Natural killer cell (primary cell): ENCODE measurements at places on chromosomes 3 and 15. TPM values are rescaled to one million over a fixed set of nuclear protein-coding genes. Genes with fewer than 3 reads are reported as not detected.

SLC28A2 gene
- not detected for total RNA-seq

NAA80 gene
- 30.3 TPM for total RNA-seq

SEMA5B gene
- total RNA-seq = not detected

DNA sequence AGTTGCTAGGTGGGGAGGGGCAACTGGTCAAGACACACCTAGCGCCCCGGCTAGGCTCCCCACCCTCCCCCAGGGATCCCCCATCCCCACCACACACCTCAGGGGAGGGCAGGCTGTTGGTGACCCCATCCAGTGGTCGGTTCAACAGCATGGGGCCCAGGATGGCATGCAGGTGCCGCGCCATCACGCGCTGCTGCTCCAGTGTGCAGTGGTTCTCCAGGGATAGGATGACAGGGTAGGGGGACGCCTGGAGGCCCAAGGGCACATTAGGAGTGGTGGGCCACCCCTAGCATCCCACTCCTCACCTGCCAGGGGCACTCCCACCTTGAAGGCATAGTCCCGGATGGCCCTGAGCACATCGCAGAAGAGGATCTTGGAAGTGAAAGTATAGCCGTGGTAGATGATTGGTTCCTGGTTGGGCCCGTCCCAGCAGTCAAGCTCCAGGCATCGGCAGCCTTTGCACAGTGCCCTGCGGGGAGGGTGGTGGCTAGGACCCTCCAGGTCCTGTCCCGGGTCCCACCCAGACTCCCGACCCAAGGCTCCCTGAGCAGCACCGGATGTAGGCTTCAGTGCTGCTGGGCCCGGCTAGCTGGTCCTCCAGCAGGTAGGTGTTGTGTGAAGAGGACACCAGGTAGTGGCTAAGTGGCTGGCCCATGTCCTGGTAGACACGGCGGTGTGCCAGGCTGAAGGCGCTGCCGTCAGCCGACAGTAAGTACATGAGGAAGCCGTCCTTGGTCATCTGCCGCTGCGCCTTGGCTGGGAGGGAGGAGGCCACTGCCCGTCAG is 19.4 kb downstream of the VILL start:
- DNase-seq = no peak

DNA sequence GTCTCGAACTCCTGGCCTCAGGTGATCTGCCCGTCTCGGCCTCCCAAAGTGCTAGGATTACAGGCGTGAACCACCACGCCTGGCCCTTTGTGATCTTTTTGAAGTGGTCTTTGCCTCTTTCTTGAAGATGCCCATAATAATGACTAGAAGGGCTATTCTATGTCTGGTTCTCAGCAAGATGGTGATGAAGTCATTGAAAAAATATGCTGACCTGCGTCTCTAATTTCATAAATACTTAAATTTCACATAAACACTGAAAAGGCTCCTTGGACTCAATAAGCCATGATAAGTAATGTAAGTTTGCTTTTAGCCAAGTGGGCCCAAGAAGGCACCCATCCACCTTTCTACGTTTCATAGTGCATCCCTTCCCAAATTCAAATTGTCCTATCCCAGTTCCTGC is 775 bp upstream of the MAPK6 start:
- DNase-seq = no peak
